ENCODE measurements at places on chromosomes 1 and 21. TPM values are rescaled to one million over a fixed set of nuclear protein-coding genes. Genes with fewer than 3 reads are reported as not detected.

Gene ILF2
- total RNA-seq = 629 TPM

Gene MAN1C1
- total RNA-seq = 0.63 TPM

Gene TEX38
- total RNA-seq = not detected

Gene DNM3
- total RNA-seq = 4.3 TPM

DNA sequence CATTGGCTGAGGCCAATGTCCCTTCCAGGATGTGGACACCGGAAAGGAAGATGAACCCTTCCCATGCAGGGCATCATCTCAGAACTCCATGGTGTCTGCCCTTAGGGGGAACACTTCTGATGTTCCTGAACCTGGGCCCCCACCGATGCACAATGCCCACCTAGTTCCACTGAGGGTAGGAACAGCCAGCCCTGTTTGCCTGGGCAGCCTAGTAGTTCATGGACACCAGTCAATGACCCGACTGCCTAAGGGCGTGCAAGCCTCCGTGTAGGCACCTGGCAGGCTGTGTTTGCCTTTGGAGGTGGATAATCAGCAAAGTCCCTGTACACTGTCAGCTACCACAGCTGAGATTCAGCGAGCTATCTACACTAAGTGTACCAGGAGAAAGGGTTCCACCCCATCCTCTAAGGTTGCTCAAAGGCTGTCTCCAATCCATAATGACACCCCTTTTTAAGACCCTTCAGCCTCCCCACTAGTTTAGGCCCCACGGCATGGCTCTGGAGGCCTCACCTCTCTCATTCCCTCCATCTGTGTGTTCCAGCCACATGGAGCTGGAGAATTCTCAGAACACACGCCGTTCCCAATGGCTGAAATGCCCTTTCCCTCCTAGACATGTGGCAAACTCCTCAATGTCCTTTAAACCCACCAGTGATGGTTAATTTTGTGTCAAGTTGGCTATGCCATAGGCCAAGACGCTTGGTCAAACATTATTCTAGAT, 124.8 kb upstream of the EDN2 start:
- DNase-seq = no peak

DNA sequence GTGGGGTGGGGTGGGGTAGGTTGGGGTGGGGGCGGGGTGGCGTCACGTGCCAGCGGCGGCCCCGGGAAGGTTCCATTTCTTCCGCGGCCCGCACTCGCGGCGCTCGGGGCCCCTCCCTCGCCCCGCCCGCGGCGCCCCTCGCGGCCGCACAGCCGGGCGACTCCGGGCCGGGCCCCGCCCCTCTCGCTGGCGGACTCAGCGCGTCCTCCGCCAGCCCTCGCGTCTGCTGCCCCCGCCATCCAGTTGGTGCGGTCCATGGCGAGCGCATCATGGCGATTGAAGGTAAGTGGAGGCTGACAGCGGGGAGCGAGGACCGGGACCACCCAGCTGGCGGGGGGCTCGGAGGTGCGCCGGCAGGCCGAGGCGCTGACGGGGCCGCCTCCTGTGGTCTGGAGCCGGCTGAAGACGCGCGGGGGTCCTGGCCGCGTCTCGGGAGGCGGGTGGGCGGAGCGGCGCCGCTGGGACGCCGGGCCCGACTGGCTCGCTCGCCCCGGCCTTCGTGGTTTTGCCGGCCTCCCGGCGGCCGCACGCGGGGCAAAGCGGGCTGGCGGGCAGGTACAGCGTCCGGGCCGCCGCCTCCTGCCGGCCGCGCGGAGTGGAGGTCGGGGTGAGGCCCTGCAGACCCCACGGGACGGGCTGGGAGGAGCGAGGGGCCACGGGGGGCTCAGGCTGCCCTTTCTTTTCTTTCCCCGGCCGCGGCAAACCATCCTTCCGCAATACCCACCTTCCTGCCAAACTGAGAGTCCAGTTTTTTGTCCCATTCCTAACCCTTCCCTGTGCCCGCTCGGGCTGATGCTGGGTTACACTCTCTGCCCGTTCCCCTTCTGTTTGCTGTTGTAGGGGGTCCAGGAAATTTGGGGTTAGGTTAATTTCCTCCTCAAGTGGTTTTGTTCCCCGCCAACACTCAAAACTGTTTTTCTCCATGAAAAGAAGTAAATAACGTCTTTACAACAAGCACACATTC, at the start of gene SYT14:
SYT14 (plus strand) TSS at position 222 of the 964 bp plus-strand sequence; CDS start at position 270, 48 bp downstream.
- DNase-seq = peak; percentile 87

DNA sequence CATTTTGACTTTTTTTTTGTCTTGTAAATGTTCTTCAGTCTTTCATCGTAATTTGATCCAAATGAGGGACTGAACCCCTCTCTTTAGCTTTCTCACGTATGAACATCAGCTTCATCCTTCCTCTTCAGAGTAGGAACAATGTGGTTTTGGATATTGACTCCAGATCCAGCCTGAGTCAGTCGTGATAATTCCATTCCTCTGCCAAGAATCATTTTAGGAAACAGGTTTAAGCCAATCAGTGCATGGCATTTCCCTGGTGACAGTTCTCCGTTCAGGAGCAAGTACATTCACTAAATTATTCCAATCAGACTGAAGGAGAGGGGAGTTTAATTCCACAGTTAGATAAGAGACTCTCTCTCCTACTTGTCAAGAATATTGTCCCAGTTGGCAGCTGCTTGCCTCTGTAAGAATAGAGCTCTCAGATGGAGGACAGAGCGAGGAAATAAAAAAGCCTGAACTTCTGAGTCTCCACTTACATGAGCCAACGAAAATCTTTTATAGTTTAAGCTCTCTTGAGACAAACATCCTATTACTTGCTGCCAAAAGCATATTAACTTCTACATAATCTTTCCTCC, 18.6 kb downstream of the RHOU start:
- DNase-seq = peak; percentile 31

- DNase-seq = peak; percentile 70
Measured at GRCh38 chr1:165592945-165593823, 37.9 kb upstream of the MGST3 start.

- DNase-seq = no peak
Measured at GRCh38 chr1:3999941-4000735, 100.1 kb upstream of the C1orf174 start.
